A549 treated with Hydrocortisone at 1 μM for 4 hours (cell line): ENCODE measurements at places on chromosomes 3 and 15. TPM values are rescaled to one million over a fixed set of nuclear protein-coding genes. Genes with fewer than 3 reads are reported as not detected.

LIPH gene
- 4.8 to 7.6 TPM (median 5.5 TPM) in 5 replicates for total RNA-seq

CSPG4 gene
- total RNA-seq, result 0.10 to 0.16 TPM (median 0.12 TPM) in 5 replicates

GOLGA8J gene
- total RNA-seq, result 0.16 TPM in 1 of 5 replicates, not detected in the others

SLMAP gene
- total RNA-seq, result 18.8 to 23.6 TPM (median 21.6 TPM) in 5 replicates

PCSK6 gene
- total RNA-seq, result 11.5 to 12.9 TPM (median 12.2 TPM) in 5 replicates

KNL1 gene
- 5.0 to 9.8 TPM (median 6.4 TPM) in 5 replicates for total RNA-seq

PRR23B gene
- total RNA-seq, result not detected in 5 replicates

ZCWPW2 gene
- total RNA-seq, result 0.25 TPM in 1 of 5 replicates, not detected in the others

LMOD3 gene
- total RNA-seq, result not detected in 5 replicates

DAZL gene
- not detected in 5 replicates for total RNA-seq

GOLGA8T gene
- total RNA-seq, result 0.91 to 1.7 TPM (median 1.6 TPM) in 5 replicates

HIGD2B gene
- total RNA-seq, result not detected in 5 replicates

C3orf22 gene
- total RNA-seq, result not detected in 5 replicates

MYL3 gene
- total RNA-seq, result 0.14 to 0.21 TPM (median 0.17 TPM) in 4 of 5 replicates, not detected in the other

ZBTB20 gene
- total RNA-seq, result 1.1 to 1.6 TPM (median 1.4 TPM) in 5 replicates

MANF gene
- 94.5 to 117 TPM (median 105 TPM) in 5 replicates for total RNA-seq

ATP13A5 gene
- not detected in 5 replicates for total RNA-seq

ARGFX gene
- not detected in 5 replicates for total RNA-seq

IL5RA gene
- not detected in 5 replicates for total RNA-seq

COL6A5 gene
- total RNA-seq, result not detected in 5 replicates

CCR3 gene
- not detected in 5 replicates for total RNA-seq

REC114 gene
- not detected in 5 replicates for total RNA-seq

DNAJA4 gene
- total RNA-seq, result 0.05 to 0.08 TPM in 2 of 5 replicates, not detected in the others

SLC2A2 gene
- total RNA-seq, result not detected in 5 replicates

TMEM40 gene
- total RNA-seq, result 0.15 to 0.68 TPM (median 0.50 TPM) in 5 replicates

OR5H6 gene
- total RNA-seq, result not detected in 5 replicates

FILIP1L gene
- total RNA-seq, result 0.14 to 0.29 TPM (median 0.21 TPM) in 5 replicates

STT3B gene
- total RNA-seq, result 58.8 to 86.5 TPM (median 73.3 TPM) in 5 replicates

INSYN1 gene
- 1.9 to 3.0 TPM (median 2.3 TPM) in 5 replicates for total RNA-seq

ZNF445 gene
- total RNA-seq, result 1.9 to 3.4 TPM (median 2.6 TPM) in 5 replicates

RARB gene
- total RNA-seq, result 5.6 to 13.6 TPM (median 9.5 TPM) in 5 replicates
